ENCODE measurements at places on chromosomes 12 and 14.

DNA sequence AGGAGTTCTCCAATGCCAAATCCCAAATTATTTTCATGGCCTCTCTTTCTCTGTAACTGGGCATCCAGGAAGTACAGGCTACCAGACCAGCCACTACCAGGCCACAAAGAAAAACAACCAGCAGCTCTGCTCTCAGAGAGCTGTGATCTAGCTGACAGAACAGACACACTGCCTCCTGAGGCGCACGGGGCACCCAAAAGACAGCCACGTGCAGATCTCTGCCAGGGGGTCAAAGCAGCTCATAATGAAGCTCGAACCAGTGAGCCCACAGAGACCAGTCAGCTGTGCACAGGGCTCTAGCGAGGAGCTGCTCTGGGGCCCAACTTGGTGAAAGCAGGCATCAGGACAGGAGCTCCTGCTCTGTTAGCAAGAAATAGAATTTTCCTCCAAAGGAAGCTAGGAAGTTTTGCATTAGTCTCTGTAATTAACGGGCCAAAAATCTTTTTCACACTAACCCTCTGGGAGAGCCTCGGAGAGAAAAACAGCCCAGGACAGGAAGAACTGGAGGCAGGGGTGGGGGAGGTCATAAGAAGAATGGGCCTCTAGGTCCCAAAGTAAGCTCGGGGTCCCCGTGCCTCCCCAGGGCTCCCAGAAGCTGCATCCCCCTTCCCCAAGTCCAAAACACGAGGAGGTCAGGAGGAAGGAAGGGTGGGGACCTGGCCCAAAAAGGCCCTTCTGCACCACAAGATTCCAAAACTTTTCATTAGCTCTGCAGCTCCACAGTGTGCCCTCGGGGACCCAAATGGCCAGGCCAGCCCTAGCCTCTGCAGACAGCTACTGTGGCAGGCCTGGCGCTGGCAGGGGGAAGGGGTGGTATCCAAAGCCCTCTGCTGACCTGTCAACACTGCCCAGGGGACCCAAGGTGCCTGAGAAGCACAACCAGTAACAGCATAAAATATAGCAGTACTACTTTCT, 30.2 kb downstream of the ACTN1 start:
- DNase-seq = no peak

DNA sequence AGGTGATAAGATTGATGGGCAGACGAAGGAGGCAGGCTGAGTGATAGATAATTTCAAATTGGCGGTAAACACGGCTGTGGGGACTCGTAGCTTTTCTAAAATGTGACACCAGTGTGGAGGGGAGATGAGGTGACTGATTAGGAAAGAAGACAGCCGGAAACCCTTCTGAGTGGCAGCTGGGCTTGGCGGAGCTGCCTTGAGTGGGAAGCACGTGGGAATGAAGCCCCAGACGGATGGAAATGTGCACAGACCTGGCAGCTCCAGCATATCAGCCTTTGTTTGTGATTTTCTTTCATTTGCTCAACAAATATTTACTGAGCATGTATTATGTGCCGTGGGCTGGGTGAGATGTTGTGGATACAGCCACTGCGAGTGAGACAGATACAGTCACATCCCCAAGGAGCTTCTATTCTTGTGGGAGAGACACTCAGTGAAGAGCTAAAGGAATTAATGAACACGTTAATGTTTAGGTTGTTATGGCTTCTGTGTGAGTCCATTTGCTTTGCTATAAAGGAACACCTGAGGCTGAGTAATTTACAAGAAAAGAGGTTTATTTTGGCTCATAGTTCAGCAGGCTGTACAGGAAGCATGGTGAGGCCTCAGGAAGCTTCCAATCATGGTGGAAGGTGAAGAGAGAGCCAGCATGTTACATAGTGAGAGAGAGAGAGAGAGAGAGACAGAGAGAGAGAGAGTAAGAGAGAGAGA, 65.5 kb upstream of the LHX5 start:
- DNase-seq = no peak

DNA sequence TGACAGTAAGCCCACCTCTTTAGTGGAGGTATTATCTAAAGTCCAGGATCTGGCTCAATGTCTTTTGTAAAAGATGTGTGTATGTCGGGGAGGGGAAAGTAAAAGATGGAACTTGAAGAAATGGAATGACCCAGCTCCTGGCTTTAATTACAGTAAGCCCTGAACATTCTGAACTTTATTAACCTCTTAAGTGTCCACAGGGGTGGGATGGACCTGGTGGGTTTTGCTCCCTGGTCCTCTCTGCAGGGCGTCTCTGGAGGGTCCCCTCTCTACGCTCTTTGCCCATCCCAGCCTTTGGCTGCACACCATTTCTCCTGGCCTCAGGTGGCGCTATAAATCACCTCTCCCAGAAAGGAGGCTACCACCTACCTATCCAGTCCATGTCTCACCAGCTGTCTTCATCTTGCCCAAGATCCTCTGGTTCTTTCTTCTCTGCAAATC, 3.7 kb upstream of the CISTR start:
- no peak for DNase-seq

DNA sequence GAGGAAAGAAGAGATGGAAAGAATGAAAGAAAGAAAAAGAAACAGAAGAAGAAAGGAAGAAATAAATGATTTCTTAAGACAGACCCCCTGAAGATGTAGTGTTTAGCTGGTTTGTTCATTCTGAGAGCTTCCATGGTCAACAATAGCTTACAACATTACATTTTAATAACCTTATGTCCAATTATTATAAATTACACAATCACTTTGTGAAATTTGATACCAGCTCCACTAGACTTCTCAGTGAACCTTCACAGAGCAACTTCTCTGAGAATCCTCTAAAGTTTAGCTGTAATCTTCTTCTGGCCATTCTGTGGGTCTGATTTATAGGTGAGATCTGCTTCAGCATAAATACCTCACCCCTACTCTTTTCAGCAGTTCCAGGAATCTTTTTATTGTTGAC, 27.9 kb downstream of the SIX1 start:
- no peak for DNase-seq

- no peak for DNase-seq
These were observed 26.4 kb downstream of the PTPRQ start for GRCh38 chr12:80470403-80470802.

- no peak for DNase-seq
These were observed 234.8 kb upstream of the ATP2B1 start for GRCh38 chr12:89943463-89943862.

DNA sequence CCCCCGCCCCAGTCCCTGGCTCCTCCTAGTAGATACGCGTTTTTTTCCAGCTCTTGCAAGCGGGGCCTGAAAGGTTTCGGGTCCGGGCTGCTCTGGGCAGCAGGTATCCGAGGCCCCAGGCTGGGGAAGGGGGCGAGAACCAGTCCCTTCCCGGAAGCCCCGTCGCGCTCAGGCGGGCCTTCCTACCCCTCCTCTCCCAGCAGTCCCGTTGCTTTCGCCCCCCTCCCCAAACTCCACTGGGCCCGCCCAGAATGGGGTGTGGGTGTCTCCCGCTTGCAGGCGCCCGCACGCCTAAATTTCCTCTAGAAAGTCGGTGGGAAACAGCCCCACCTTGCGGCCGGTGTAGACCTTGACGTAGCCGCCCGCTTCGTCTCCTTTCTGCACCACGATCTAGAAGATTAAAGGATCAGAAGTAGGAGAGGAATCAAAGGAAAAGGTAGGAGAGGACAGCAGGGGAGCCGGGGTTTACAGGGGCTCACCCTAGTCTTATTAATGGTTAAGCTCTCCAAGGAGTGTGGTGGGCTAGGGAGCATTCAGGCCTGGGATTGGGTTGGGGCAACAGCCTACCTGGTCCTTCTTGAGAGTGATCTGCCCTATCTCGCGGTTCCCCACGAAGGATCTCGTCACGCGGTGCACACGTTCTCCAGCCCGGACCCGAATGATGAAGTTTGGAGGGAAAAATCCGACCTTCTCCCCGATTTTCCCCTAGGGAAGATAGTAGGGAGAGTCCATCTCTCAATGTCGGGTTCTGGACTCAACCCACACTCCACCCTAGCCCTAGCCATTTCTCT, 7.3 kb downstream of the STAC3 start:
- peak; percentile 35 for DNase-seq

GRCh38 chr12:85894653-85895052, 20.6 kb downstream of the NTS start:
- no peak for DNase-seq

DNA sequence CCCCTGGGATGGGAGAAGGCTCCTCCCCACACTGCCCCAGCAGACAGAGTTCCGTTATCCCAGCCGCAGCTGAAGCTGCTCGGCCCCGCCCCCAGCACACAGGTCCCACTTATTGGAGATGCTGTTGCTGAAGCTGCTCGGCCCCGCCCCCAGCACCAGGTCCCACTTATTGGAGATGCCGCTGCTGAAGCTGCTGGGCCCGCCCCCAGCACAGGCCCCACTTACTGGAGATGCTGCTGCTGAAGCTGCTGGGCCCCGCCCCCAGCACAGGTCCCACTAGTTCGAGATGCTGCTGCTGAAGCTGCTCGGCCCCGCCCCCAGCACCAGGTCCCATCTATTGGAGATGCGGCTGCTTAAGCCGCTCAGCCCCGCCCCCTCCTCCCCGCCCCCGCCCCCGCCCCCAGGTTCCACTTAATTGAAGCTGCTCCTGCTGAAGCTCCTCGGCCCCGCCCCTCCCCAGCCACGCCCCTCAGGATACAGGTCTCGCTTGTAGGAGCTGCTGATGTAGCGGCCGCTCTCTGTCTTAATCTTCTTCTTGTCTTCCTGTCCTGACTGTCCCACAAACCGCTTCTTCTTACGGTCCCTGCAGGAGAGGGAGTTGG, 12.0 kb downstream of the CFAP73 start:
- DNase-seq = no peak

DNA sequence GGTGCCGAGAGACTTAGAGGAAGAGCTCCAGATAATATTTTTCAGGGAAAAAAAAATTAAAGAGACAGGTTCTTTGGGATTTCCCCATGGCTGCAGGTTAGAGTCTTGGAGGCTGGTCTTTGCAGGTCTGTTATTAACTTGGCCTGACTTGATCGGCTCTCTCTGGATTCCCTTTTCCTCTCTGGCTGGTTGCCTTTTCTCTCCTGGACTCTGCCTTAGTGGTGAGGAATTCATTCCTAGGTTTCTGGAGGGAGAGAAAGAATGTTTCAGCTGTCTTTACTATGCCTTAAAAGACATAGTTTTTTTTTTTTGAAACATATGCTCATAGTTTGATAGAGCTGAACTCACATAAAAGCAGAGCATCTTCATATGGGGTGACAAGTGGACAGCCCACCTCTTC, 336.3 kb downstream of the BMP4 start:
- no peak for DNase-seq

DNA sequence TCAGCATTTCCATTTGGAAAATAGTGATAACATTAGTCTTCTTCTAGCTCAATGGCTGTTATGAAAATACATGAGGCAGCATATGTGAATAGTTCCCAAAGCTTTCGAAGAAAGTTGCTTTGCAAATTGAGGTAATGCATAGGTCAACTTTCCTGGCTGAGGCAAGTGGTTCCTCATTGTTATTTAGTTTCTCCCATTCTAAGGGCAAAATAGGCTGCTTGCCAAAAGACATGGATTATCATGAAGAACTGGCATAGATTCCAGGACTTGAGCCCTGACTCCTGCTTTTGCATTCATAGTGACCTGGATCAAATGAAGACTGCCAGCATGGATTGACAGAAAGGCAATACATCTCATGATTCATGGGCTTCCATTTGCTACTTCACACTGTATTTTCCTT, 35.7 kb downstream of the LRFN5 start:
- DNase-seq = no peak

- no peak for DNase-seq
These were observed 25.6 kb downstream of the NDUFA12 start for GRCh38 chr12:94977766-94978468.

DNA sequence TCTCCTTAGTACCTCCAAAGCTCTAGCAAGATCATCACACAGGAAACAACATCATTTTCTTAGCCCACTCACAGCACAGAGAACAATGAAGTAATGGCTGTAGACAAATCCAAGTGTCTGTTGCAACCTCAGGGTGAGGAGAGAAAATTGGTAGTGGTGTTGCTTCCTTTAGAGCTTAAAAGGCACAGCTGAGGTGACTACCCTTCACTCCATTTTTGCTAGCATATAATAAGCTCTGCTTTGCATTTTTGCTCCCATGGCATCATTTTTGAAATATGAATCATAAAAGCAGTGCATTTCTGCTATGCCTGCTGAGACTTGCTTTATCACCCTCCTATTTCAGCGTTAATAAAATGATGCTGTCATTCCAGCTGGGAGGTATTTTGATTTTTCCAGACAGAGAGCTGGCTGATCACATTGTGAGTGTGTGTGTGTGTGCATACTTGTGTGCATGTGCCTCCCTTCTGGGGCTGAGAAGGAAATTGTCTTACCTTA, 18.5 kb upstream of the PCNX1 start:
- DNase-seq = no peak

DNA sequence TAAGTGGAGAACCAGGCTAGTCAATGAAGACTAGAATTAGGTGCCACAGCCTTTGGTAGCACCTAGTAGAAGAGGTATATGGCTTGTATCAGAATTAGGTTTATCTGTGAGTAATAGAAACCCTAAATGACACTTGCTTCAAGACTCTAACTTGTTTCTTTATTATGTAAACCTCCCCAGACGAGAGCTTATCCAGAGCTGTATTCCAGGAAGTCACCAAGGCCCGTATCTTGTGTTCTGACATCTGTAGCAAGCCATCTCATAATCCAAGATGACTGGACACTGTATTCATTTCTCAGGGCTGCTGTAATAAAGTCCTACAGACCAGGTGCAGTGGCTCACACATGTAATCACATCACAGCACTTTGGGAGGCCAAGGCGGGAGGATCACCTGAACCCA, 56.7 kb upstream of the PPP1R12A start:
- no peak for DNase-seq

- DNase-seq = no peak
These were observed 520.2 kb downstream of the FLRT2 start for GRCh38 chr14:86050072-86050683.

DNA sequence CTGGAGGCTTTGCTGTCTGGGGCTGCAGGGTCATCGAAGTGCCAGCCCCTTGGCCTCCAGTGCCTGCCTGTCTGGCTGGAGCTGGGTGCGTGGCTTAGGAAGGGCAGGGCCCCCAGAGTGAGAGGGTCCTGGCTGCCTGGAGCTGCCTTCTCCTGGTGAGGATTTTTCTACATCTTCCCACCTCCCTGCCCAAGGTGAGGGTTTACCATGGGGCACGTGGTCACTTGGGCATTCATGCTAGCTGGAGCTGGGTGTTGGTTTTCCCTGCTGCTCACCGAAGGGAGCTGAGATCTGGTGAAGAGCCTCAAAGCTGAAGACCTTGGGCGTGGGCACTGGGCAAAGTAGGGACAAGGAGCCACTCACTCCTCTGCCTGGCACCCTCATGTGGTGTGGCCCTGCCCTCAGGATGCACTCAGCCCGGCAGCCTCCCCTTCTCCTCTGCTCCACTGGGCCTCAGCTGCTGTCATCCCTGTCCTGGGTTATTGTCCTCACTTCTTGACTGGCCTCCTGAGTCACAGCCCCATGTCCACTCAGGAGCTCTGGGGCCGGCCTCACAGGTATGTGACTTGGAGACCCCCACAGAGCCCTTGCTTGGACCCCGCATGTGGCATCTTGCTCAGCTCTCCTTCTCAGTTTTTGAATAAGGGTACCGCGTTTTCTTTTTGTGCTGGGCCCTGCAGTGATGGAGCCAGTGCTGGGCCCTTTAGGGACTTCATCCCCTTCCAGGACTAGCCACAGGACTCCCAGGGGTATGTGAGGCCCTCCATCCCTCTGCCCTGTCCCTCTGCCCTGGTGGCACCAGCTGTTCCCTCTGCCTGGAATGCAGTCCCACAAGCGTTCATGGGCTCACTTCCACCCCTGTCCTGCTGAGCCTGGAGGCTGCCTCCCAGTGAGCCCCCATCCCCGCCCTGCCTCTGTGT, 1.6 kb downstream of the CEP170B start:
- no peak for DNase-seq
